Ovary (tissue), 10 donors: ENCODE measurements at places on chromosomes 7 and 10. TPM values are rescaled to one million over a fixed set of nuclear protein-coding genes. Genes with fewer than 3 reads are reported as not detected.

Gene CFAP69
- polyA plus RNA-seq: 3.1 TPM

Gene FAM180A
- 4.4 TPM for polyA plus RNA-seq

Gene ANKRD7
- not detected for polyA plus RNA-seq

Gene SH2D4B
- polyA plus RNA-seq: 0.10 TPM

Gene PHKG1
- 1.2 TPM for polyA plus RNA-seq

Gene CYP26C1
- polyA plus RNA-seq: 0.07 TPM

Gene GFRA1
- polyA plus RNA-seq: 14.1 TPM

Gene VPS37D
- 0.28 TPM for polyA plus RNA-seq

Gene HOXA1
- 0.45 TPM for polyA plus RNA-seq

- no peak for DNase-seq
These were observed 40.6 kb upstream of the LRRC4 start for GRCh38 chr7:128071801-128072200.

DNA sequence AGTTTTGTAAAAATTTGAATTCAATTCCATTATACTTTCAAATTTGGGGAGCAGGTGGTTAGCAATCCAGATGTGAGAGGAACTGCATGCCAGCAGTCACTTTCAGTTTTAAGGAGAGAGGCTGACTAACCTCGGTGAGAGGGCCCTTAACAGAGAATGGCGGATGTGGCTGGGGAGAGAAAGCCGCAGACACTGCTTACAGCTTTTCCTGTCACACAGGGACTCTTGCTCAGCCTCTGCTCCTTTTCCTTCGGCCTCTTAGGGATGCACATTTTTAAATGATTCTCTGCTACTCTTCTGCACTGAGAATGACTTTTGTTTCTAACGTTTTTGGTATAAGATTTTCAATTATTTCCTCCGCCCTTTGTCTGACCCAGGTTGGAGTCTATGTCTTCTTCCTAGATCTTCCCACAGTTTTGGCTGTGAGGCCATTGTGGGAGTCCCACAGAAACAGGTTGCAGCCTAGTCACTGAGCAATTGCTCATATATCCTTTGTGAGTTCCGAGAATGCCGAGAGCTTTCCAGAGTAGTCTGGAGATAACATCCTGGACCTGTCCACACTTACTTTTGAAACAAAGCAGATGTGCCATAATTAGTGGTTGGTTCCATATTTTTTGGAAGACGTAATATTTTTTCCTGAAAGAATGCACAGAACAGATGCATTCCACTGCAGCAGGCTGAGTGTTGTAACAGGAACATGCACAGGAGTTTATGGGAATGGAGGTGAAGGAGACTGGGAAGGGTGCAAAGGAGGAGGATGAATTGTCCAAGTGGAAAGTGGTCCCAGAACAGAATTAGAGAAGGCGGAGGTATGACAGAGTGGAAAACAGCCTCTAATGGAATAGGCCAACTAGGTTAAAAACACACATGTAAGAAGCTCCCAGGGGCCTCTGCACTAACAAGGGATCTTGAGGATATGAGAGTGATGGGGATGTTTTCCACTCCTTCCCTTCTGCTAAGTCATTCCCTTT is 168.0 kb upstream of the ZNF32 start:
- DNase-seq: peak; percentile 53

DNA sequence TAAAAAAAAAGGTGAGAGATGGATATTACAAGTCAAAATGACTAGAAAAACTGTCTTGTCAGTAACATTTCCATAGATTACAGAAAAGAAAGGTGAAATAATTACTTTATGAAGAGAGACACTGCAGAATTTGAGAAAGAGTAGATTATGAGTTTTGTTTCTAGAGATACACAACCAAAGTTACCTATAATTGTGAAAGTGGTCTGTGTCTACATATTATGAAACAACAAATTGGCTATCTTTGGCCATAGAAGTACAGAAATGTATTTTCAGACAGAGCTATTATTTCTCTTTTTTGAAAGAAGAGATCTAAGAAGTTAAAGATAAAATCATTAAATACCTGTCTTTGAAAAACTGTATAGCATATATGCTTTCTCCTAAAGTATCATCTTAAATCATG is 30.1 kb downstream of the KCND2 start:
- DNase-seq: no peak

GRCh38 chr10:72310241-72310633 is 36.5 kb downstream of the DDIT4 start:
- no peak for DNase-seq

GRCh38 chr7:119888251-119888650 is 384.7 kb upstream of the KCND2 start:
- no peak for DNase-seq

DNA sequence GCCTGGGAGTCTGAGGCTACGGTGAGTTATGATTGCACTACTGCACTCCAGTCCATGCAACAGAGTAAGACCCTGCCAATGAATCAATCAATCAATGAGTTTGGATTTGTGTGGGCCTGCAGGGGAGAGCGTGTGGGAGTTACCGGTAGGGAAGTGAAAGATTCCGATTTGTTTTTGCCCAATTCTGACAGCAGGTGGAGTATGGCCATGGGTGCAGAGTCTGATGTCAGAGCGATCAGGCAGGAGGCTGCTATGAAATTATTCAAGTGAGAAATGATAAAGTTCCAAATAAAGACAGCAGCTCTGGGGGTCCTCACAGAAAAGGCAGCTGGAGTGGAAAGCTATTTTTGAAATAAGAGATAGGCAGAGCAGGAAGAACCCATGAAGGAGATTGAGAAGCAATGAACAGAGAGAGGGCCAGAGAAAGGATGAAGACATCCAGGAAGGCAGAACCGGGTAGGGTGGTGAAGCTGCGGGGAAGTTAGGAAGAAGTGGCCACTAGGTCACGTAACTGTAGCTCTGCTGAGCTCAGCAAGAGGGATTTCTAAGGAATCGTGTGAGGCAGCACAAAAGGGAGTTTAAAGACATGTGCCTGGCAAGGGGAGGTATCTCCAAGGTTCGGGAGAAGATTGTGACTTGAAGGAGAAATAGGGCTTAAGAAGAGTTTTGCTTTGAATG is 93.7 kb upstream of the NMT2 start:
- no peak for DNase-seq

GRCh38 chr10:49219248-49219647 is 31.1 kb upstream of the TMEM273 start:
- DNase-seq: no peak

GRCh38 chr10:110903280-110904278 is 15.4 kb downstream of the BBIP1 start:
- DNase-seq: no peak

DNA sequence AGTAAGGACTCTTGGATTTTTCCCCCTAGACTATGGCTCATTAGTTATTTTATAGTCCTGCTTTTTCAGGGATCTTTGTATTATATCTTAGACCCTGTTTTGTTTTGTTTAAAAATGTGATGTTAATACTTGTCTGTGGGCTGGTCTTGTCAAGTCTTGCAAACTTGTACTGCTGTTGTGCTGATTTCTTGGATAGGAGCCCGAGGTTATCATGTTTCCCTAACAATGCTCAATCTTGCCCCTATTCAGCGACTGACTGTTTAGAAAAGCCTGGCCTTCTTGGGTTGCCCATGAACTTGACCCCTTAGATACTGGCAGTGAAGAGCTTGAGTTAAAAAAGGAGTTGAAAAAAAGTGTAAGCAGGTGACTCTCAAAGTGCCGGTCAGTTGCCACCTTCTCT is 115.7 kb downstream of the KIAA1217 start:
- no peak for DNase-seq

DNA sequence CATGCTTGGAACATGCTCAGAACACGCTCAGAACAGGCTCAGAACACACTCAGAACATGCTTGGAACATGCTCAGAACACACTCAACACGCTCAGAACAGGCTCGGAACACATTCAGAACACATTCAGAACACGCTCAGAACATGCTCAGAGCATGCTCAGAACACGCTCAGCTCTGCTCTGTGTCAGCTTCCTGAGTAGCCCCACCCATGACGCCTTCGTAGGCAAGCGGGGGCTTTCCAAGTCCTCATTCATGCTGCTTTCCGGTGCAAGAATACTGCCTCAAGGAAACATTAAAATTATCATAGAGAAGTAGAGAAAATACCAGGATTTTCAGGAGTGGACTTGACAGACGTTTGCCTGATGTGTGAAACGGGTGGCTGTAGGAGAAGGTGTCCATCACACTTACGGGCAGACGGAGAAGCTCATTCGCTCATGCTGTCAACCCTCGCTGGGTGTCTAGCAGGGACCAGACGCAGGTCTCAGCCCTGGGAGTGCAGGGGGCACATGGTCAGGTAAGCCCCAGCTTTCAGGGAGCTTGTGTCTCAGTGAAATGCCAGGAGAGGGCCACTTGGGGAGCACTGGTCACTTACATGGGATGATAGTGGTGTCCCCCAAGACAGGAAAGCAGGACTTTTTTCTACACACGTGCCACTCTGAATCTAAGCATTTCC is 24.7 kb downstream of the EN2 start:
- DNase-seq: no peak

DNA sequence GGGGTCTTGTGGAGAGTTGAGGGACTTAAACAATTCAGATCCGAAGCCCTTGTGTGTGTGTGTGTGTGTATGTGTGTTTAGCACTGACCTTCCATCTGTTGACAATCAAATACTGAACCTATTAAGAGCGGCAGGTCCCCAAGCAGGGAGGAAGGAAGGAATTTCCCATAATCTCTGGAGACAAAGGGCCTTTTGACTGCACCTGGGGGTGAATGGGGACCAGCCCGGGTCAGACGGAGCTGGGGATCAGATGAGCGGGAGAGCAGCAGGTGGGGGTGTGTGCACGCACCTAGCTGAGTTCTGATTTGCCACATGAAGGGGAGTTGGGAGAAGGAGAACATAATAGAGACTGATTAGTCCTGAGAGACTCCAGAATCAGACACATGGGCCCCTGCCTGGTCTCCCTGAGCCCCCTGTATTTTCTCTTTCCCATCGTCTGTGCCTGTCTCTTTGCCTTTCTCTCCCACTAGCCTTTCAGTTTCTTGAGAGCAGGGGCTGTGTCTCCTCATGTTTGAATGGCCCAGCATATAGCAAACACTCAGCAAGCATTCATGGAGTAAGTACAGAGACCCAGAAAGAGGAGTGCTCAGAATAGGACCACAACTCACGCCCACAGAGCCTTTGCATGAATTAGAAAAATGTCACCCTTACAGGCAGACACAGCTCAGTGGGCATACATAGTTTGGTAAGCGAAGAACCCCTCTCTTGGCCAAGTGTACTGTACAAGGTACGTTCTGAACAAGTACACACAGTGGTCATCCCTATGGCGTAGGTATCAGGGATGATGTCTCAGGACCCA is 288.3 kb upstream of the HABP2 start:
- DNase-seq: no peak

- DNase-seq: no peak
These were observed 37.2 kb upstream of the INSIG1 start for GRCh38 chr7:155260498-155260872.

- no peak for DNase-seq
These were observed 37.4 kb downstream of the VCL start for GRCh38 chr10:74035303-74035702.

GRCh38 chr7:144957998-144958397 is 122.1 kb upstream of the TPK1 start:
- DNase-seq: no peak

DNA sequence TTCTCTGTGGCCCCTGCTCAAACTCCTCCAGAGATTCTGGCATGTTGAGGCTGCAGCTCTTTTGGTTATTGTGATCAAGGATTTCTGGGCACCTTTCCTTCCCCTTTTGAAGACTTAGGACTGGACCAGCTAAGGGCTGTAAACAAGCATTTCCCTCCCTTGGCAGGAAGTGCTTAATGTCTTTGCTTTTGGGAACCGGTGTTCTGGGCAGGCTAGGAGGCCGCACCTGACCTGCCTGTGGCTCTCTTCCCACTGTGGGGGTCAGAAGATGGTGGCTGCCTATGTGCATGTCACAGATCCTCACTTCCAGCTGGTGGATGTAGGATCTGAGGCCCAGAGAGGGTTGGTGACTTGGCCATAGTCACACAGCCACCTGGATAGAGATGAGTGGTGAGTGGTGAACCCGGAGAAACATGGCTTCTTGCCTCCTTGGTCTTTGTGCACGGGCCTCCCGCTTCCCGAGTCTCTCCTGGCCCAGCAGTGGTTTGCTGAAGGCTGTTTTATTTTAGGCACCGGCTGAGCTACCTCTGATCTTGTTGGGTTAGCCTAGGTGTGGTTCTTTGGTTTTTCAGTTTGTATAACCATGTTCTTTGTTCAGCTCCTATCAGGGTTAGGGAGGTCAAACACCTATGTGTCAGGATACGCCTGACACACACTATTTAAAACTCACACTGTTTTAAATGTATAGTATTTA is 82.0 kb downstream of the GRK5 start:
- DNase-seq: no peak

- no peak for DNase-seq
These were observed 76.8 kb upstream of the NANOS1 start for GRCh38 chr10:118952493-118953295.

GRCh38 chr10:129833468-129833950 is 130.6 kb downstream of the EBF3 start:
- no peak for DNase-seq

DNA sequence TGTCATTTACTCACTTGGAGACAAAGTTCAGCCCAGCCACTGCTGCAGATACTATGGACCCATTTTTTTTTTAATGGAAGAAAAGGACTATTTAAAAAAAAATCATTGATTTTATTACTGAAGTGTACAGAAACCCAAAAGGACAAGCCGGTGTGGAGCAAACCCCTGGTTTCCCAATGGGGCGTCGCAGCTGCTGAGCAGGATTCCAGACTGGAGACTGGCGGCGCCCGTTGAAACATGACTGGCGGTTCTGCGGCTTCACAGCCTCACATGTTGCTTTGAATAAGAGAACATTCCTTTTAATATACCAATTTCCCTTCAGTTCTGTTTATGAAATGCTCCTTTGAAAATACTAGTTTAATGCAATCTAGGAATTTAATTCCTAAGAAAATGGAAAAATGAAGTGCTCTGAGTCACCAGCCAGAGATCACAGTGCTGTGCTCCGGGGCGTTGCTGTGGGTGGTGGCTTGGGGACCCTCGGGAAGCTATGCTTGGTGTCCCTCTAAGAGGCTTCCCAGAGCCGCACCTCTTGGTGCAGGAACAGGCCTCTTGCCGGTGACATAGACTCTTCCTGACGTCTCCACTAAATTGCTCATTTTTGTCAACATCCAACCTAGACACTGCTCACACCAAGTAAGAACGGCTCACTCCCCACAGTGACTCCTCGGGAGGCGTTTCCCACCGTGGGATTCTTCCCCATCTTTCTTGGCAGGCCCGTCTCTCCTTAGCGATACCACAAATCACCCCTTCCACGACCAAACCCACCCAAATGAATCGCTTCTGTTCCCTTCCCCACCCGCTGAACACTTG is 12.0 kb upstream of the VIPR2 start:
- DNase-seq: no peak

GRCh38 chr7:74380720-74381119 is 73.0 kb upstream of the GTF2IRD1 start:
- no peak for DNase-seq

DNA sequence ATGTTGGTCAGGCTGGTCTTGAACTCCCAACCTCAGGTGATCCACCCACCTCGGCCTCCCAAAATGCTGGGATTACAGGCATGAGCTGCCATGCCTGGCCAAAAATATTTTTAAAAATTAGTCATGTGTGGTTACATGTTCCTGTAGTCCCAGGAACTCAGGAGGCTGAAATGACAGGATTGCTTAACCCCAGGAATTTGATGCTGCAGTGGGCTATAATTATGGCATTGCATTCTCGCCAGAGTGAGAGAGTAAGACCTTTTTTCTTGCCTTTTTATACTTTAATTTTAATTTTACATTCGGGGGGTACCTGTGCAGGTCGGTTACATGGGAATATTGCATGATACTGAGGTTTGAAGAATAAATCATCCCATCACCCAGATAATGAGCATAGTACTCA is 86.6 kb upstream of the ZNF92 start:
- DNase-seq: no peak

- no peak for DNase-seq
These were observed 24.6 kb upstream of the BET1 start for GRCh38 chr7:94028768-94029167.
